ENCODE measurements at places on chromosomes 12 and 14.
A peak's percentile ranks its signal among the peaks of the same experiment; 100 is the strongest.

- no peak for DNase-seq
These were observed 58.0 kb downstream of the TMEM116 start for GRCh38 chr12:111954969-111955368.

DNA sequence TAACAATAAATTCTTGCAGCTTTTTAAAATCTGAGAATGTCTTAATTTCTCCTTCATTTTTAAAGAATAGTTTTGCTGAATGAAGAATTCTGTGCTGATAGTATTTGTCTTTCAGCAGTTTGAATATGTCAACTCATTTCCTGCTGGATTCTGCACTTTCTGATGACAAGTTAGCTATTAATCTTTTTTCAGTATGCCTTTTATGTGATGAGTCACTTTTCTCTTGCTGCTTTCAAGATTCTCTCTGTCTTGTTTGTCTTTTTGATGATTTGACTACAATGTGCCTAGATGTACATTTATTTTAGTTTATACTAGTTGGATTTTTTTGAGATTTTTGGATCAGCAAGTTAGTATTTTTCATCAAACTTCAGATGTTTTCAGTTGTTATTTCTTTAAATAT lies 87.9 kb upstream of the AVPR1A start:
- DNase-seq, result no peak

- DNase-seq, result no peak
These were observed 61.0 kb downstream of the CPM start for GRCh38 chr12:68871921-68872320.

- no peak for DNase-seq
These were observed 1005.5 kb downstream of the NRXN3 start for GRCh38 chr14:79175671-79176070.

- DNase-seq, result no peak
These were observed 33.3 kb downstream of the PPP2R3C start for GRCh38 chr14:35088514-35088913.

DNA sequence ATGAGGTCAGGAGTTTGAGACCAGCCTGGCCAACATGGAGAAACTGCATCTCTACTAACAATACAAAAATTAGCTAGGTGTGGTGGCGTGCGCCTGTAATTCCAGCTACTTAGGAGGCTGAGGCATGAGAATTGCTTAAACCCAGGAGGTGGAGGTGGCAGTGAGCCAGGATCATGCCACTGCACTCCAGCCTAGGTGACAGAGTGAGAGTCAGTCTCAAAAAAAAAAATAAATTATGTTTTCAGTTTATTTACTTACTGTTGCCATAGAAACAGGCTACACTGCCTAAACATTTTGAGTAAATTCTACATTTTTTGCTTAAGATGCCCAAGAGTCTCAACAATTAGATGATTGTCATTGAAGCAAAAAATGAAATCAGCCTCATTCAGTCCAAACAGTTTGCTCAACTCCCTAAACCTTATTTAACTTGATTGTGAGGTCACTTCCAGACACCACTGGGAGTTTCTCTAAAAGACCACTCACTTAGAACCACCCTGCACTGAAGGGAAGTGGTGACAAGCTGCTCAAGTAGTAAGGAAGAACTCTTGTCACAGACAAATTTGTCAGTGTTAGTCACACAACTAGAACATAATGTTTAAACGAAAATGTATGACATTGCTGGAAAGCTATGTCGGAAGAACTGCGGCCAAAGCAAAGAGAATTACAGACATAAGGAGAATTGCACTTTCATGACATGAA lies 9.8 kb upstream of the GNPNAT1 start:
- no peak for DNase-seq

DNA sequence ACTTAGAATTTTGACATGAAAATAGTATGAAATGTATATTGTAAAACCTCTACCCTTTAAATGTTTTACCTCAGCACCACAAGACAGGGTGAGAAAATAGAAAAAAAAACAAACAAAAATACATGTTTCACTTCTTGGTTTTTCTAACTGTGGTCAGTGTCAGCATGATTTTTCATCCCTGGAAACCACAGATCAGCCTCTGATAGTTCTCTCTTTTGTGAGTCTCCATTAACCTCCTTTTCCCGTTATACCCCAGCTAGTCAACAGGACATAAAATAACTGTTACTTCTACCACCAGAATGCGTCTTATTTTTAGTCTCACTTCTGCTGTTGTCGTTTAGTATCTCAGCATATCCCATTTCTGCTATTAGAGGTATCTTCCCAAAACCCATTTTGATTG lies 48.3 kb upstream of the KCNMB4 start:
- DNase-seq, result peak; percentile 20

DNA sequence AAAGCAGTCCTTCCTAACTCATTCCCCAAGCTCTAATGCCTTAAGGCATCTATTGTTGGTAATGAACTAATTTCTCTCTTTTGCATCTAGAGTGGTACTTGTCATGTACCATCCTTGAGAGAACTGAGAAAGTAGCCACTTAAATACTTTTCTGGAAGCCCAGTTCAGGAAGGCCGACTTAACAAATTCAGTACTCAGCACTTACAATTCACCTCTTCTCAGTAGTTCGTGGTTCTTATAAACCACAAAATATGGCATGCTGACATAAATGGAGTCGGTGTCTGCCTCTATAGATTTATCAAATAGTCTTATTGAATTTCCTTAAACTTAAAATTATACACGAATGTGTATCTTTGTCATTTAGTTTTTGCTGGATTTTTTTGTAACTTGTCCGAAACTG lies 9.4 kb upstream of the COCH start:
- no peak for DNase-seq

- DNase-seq, result no peak
These were observed 141.5 kb downstream of the TTC7B start for GRCh38 chr14:90674716-90675115.

GRCh38 chr12:4579305-4580102 lies 17.5 kb downstream of the DYRK4 start:
- no peak for DNase-seq

- DNase-seq, result no peak
These were observed 188.7 kb upstream of the TMEM260 start for GRCh38 chr14:56390859-56391258.

GRCh38 chr12:120321382-120322202 lies 6.0 kb downstream of the PLA2G1B start:
- no peak for DNase-seq

DNA sequence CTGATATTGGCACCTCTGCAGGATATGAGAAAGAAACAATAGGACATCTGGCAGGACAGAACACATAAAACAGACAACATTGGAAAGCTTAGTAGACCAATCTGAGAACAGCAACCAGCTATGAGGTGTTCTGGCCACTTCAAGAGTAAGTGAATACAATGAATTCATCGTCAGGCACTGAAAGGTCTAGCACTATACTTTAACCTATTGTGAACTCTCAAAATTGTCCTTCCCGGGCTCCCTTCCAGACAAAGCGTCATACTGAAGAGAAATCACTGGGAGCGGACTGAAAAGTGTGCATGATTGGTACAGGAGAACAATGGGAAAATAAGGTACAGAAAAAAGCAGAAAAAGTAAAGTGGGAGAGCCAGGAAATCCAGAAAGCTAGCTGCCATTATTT lies 75.8 kb downstream of the LRP6 start:
- DNase-seq, result no peak

DNA sequence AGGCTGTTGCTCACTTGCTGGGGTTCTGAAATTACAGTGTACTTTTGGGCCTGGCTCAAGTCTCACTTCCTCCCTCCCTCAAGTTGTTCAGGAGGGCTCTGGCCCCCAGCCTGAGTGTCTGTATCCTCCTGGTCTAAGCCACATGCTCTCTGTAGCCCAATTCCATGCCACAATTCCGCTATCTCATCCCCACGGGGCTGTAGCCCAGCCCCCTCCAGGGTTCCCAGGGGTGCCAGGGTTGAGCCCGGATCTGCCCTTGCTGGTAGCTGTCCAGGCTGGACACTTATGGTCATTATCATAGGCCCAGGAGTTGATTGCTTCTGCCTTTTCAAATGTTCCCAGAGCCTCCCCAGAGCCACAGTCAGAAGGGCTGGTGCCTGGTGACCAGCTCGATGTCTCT lies 65.3 kb downstream of the PRIMA1 start:
- no peak for DNase-seq

GRCh38 chr12:807041-807735 lies 54.8 kb downstream of the WNK1 start:
- peak; percentile 59 for DNase-seq

DNA sequence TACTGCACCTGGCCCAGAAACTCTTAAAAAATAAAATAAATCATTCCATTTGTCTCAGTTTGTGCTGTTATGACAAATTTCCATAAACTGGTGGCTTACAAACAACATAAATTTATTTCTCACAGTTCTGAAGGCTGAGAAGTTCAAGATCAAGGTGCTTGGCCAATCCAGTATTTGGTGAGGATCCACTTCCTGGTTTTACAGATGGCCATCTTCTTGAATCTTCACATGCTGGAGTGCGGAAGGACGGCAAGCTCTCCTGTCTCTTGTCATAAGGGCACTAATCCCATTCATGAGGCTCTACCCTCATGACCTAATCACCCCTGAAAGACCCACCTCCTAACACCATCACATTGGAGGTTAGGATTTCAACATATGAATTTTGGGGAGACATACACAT lies 29.9 kb upstream of the MYBPC1 start:
- DNase-seq, result no peak

GRCh38 chr14:102182190-102182589 lies 42.5 kb downstream of the WDR20 start:
- DNase-seq, result no peak

DNA sequence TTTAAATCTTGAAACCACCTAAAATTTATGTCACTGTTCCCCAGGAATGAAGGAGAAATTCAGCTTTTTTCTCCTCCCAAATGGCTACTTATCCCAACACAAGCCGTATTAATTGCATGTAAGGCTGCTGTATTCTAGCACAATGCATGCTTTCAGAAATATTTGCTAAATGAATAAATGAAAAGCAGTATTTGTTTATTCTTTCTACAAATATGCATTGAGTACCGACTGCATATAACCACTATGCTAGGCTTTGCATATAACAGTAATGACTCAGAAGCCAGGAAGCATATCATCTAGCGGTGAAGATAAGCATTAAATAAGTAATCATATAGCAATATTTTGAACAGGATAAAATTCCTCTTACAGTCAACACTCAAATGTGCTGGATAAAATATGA lies 5.7 kb upstream of the LRR1 start:
- no peak for DNase-seq

GRCh38 chr12:124411953-124412645 lies 117.2 kb downstream of the RFLNA start:
- DNase-seq, result no peak

- DNase-seq, result no peak
These were observed 1.1 kb downstream of the CNTN1 start for GRCh38 chr12:40693207-40693821.

DNA sequence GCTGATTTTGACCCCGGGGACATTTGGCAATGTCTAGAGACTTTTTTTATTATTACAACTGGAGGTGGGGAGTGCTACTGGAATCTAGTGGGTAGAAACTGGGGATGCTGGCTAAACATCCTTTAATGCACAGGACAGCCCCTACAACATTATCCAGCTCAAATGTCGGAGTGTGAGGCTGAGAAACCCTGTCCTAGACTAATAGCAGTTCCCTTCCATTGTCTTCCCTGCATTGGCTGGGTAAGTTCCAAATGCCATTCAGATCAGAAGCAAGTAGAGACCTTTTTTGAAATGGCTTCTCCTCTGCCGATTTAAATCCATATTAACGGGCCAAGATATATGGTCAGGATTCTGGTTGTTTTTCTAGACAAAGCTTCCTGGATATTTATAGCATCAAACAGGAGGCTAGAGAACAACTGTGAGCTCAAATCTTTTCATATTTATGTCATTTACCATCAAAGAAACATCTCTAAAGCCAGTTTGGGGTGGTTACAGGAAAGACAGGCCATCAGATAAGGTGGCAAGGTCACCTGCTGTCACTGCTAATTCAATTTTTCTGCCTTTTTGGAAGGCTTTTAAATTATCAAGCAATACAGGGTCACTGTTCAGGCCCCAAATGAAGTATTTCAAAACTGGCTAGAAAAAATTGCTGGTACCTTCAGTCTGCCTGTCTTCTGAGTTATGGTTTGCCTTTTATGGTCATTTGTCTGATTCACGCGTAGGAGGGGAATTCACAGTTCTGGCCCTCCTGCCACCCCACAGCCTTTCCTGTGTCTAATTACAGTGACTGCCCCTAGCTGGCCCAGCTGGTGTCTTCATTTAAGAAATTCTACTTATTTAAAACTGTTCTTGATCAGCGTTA lies 20.1 kb upstream of the AKAP5 start:
- DNase-seq, result peak; percentile 71

- no peak for DNase-seq
These were observed 243.7 kb downstream of the TMEM132D start for GRCh38 chr12:129659961-129660622.

DNA sequence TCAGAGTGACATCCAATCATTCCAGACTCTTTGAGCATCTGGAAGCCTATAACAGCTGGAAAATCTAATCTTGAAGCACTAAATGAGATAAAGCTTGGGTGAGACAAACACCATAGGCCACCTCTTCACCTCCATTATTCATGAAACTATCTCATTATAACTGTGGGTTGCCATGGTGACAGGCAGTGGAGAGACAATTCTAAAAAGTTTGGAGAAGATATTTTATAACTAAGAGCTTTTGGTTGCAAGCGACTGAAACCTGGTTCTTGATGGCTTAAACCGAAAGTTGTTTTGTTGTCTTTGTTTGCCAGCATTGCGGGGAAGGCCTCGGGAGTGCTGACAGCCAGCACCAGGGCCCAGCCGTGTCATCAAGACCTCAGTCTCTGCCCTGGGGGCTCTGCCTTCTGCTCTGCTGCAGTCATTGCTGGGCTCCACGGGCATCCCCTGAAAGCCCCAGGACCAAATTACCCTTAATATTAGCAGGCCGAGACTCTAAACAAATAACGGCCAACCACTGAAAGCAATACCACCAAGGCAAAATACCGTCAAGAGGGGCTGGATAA lies 353.6 kb upstream of the SFSWAP start:
- DNase-seq, result no peak

GRCh38 chr12:91434081-91434480 lies 251.5 kb upstream of the DCN start:
- DNase-seq, result no peak

- peak; percentile 96 for DNase-seq
These were observed 3.4 kb downstream of the RHOF start for GRCh38 chr12:121789800-121790728.

DNA sequence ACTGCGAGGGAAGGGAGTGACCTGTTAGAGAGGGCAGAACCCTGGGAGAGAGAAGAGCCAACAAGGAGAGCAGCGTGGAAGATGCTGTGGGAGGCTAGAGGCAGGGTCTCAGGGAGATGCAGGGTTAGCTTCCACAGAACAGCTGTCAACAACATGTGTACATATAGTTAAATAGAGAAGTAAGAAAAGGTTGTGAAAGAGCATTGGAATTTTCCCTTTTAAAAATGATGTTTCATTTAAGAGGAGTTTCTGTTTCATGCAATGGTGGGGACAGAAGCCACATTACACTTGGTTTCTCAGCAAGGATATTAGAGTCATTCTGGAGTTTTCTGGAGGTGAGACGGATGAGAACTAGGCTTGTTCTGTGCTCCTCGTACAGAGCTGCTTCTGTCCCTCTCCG lies 23.8 kb upstream of the TBC1D30 start:
- no peak for DNase-seq

GRCh38 chr14:89927186-89927865 lies 27.2 kb downstream of the EFCAB11 start:
- DNase-seq, result no peak

Measured in CD4-positive, alpha-beta T cell treated with Interleukin-4 for 1 hour (primary cell).